Natural killer cell treated with Interleukin-12 subunit alpha and Interleukin-12 subunit beta and Interleukin-15 and Interleukin-18, amount 100 ng/mL, for 72 hours (primary cell): ENCODE measurements at places on chromosomes 12 and 14. TPM values are rescaled to one million over a fixed set of nuclear protein-coding genes. Genes with fewer than 3 reads are reported as not detected.

CNTN1 gene
- not detected for total RNA-seq

AQP2 gene
- total RNA-seq, result not detected

BIN2 gene
- 93.6 TPM for total RNA-seq

LHX5 gene
- total RNA-seq, result not detected
